Type B pancreatic cell (in vitro differentiated cells): ENCODE measurements at places on chromosomes 7 and 10. TPM values are rescaled to one million over a fixed set of nuclear protein-coding genes. Genes with fewer than 3 reads are reported as not detected.

Gene XRCC2
- total RNA-seq, result 5.5 and 16.3 TPM in 2 replicates

Gene H2BK1
- total RNA-seq, result not detected in 2 replicates

Gene ASIC3
- 2.2 and 4.4 TPM in 2 replicates for total RNA-seq

Gene TCF7L2
- total RNA-seq, result 25.1 and 39.7 TPM in 2 replicates

Gene AKR1C8
- 0.89 and 1.00 TPM in 2 replicates for total RNA-seq

Gene TLX1
- total RNA-seq, result 0.10 and 0.17 TPM in 2 replicates

Gene RBM20
- 2.8 and 5.2 TPM in 2 replicates for total RNA-seq

Gene OR9A2
- total RNA-seq, result not detected in 2 replicates

Gene SAMD9
- 2.9 and 3.2 TPM in 2 replicates for total RNA-seq

Gene KIF11
- 14.6 and 40.6 TPM in 2 replicates for total RNA-seq
